Heart right ventricle (tissue), 16 donors: ENCODE measurements at places on chromosomes 16 and 17. TPM values are rescaled to one million over a fixed set of nuclear protein-coding genes. Genes with fewer than 3 reads are reported as not detected.

The NOXO1 gene
- not detected for total RNA-seq

The ACSF3 gene
- 18.4 TPM for total RNA-seq

The PRKCB gene
- 0.87 TPM for total RNA-seq

The KRTAP9-9 gene
- not detected for total RNA-seq

The IL32 gene
- 74.5 TPM for total RNA-seq

DNA sequence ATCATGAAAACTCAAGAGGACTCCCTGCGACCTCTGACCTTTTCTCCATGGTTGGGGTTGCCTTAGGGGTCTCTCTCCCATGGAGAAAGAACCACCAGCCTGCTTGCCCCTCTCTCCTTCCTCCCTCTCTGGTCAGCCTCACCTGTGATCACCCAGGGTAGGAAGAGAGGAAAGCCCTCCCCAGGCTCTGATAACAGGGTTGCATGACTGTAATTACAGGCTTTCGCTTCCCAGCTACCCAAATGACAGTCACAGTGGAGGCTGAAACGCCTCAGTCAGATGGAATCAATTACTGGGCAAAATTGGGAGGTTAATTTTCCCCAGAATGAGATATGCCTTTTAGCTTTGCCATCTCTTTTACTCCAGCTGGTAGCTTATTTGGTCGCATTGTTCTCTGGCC lies 265.8 kb upstream of the SOX9 start:
- H3K4me1 ChIP-seq: no peaks in the 10 kb centered on the region
- H3K27me3 ChIP-seq: no peaks in the 10 kb centered on the region
- no peak overlapping the region for H3K27ac ChIP-seq
- H3K4me3 ChIP-seq: no peak overlapping the region
- no peak for DNase-seq

- no peak for DNase-seq
- no peak overlapping the region for H3K27ac ChIP-seq
- H3K36me3 ChIP-seq: no peaks in the 10 kb centered on the region
- H3K4me3 ChIP-seq: peak overlapping the region; percentile 61
Measured at GRCh38 chr16:81443688-81444447, 740 bp upstream of the CMIP start.

- H3K27me3 ChIP-seq: no peaks in the 10 kb centered on the region
- H3K4me1 ChIP-seq: peaks cover 27% of the 10 kb centered on the region
- DNase-seq: no peak
- H3K4me3 ChIP-seq: peak overlapping the region; percentile 78
Measured at GRCh38 chr16:21600031-21600773, 825 bp downstream of the METTL9 start.

DNA sequence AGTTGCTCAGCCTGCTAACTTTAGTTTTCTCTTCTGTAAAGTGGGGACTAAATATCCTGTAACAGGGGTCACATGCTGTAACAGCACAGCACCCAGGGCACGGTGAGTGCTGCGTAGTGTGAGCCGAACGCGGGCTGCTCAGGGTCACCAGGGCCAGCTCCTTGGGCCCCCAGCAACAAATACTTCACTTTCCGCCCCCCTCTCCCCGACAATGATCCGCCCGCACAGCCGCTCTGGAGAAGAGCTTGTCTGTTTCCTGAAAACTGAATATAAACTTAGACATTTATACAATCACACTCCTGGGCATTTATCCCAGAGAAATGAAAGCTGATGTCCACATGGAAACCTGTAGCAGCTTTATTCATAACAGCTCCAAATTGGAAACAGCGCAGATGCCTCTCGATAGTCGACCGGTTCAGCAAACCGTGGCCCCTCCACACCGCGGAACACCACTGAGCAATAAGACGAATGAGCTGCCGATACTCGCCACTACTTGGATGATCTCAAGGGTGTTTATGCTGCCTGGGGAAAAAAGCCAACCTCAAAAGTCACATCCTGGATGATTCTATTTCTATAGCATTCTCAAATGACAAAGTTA lies 267.2 kb downstream of the PARN start:
- H3K27ac ChIP-seq: no peak overlapping the region
- no peaks in the 10 kb centered on the region for H3K27me3 ChIP-seq
- no peak overlapping the region for H3K4me3 ChIP-seq

DNA sequence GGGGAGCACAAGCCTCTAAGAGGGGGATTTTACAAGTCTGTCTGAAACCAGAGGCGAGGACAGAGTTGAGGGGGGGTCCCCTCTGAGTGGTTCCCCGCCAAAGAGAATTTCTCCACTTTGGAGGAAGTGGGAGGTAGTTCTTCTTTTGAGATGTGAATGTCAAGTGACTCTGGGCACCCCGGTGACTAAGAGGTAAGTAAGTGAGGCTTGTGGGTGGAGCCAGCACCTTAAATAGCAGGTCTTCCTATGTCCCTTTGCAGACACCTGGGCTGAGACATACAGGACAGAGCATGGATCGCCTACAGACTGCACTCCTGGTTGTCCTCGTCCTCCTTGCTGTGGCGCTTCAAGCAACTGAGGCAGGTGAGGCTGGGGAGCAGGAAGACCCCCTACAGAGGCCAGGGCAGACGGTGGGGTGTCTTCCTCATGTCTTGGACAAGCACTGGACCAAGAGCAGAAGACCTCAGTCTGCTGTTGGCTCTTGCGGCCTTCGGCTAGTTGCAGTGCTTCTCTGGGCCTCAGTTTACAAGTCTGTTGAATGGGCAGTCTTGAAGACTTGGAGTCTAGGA lies at the start of gene CCL22:
Gene CCL22 (plus strand): TSS at position 257 of the 569 bp plus-strand sequence. CDS start 34 bp downstream, at position 291.
- no peak within 1 kb of the TSS for H3K4me3 ChIP-seq
- H3K27me3 ChIP-seq: no peaks in the 10 kb centered on the region
- no peaks in the 10 kb centered on the region for H3K4me1 ChIP-seq

- no peak overlapping the region for H3K27ac ChIP-seq
- H3K27me3 ChIP-seq: peaks cover 11% of the 10 kb centered on the region
- DNase-seq: peak; percentile 76
- no peaks in the 10 kb centered on the region for H3K36me3 ChIP-seq
- H3K4me3 ChIP-seq: no peak overlapping the region
Measured at GRCh38 chr16:87278191-87279093, 38.8 kb downstream of the C16orf95 start.

DNA sequence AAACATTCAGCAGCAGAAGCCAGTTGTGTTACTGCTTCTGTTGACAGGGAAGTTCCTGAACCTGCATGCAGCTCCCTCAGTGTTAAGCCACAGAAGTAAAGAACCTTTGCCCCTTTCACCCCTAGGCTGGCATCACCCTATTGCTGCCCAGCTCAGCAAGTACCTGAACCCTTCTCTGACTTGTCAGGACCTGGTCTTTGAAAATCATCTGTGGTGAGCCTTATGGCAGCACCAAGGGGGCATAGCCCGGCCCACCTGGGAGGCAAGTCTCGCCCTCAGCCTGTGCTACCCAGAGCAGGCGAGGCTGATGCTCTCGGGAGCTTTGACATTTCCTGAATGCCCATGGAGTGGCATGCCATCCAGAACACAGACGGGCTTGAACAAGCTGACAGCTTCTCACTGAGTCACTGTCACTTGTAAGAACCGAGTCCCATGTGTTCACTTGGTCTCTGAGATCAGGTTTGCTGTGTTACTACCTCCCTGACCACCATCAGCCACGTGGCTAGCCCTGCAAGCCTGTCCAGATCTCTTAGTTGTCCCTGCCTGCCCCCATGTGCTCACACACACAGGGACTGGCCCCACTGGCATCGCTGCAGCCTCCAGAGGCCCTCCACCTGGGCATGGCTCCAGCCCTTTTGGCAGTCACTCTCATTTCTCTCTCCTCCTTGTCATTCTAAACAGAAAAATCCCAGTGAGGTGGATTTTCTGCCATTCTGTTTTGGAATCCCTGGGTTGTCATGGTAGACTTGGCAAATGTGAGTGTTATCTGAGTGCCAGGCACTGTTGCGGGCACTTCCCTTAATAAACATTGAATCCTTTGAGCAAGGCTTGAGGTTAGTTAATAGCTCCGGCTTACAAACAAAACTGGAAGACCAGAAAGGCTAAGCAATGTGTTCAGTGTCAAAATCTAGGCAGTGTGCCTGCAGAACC lies 2.9 kb upstream of the CARMIL2 start:
- H3K27ac ChIP-seq: peak overlapping the region; percentile 58
- H3K27me3 ChIP-seq: peaks cover 9% of the 10 kb centered on the region
- peaks cover 26% of the 10 kb centered on the region for H3K4me1 ChIP-seq

DNA sequence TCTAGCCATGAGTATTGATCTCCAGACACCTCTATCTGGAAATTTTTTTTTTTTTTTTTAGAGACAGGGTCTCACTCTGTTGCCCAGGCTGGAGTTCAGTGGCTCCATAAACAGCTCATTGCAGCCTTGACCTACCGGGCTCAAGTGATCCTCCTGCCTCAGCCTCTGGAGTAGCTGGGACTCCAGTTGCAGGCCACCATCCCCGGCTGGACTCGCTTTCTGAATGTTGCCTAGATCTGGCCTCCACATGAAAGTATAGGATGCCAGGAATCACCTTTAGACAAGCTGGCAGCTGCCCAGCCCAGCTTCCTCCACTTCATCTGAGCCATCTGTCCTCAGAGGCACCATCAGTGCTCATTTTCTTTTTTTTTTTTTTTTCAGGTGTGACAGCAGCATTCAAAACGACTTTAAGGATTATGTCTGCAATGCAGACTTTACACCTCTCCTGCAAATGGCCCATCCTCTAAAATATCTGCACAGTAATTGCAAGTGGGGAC lies 6.4 kb upstream of the PRR14 start:
- no peaks in the 10 kb centered on the region for H3K27me3 ChIP-seq
- no peaks in the 10 kb centered on the region for H3K4me1 ChIP-seq
- H3K4me3 ChIP-seq: no peak overlapping the region
- DNase-seq: no peak

DNA sequence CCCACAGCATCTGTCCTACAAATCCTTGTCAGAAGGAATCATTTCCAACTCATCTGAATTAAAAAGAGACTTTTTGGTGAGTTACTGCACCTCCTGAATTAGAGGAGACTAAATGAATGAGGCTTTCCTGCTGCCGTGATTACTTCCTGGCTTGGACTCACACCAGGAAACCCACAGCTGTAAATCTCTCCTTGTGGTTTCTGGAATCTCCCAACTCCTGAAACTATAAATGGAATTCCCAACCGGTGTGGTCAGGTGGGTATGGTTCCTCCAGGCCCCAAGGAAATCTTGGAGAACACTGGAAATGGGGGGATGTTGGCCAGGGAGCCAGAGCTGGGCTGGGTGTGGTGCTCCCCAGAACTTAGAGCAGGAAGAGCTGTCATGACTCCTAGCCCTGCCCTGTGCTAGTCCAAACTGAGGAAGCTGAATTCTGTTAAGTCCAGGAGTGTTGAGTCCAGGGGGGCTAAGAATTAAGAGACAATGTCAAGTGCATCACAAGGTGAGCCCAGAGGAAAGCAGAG lies 216.4 kb downstream of the GSG1L start:
- no peaks in the 10 kb centered on the region for H3K4me1 ChIP-seq
- no peaks in the 10 kb centered on the region for H3K36me3 ChIP-seq
- DNase-seq: no peak
- no peak overlapping the region for H3K27ac ChIP-seq
- H3K27me3 ChIP-seq: peaks cover 57% of the 10 kb centered on the region
- H3K4me3 ChIP-seq: no peak overlapping the region

- DNase-seq: no peak
- no peak overlapping the region for H3K27ac ChIP-seq
- H3K27me3 ChIP-seq: peaks cover 16% of the 10 kb centered on the region
- no peak overlapping the region for H3K4me3 ChIP-seq
- no peaks in the 10 kb centered on the region for H3K36me3 ChIP-seq
- no peaks in the 10 kb centered on the region for H3K4me1 ChIP-seq
Measured at GRCh38 chr16:23279721-23280153, 22.4 kb upstream of the SCNN1B start.

DNA sequence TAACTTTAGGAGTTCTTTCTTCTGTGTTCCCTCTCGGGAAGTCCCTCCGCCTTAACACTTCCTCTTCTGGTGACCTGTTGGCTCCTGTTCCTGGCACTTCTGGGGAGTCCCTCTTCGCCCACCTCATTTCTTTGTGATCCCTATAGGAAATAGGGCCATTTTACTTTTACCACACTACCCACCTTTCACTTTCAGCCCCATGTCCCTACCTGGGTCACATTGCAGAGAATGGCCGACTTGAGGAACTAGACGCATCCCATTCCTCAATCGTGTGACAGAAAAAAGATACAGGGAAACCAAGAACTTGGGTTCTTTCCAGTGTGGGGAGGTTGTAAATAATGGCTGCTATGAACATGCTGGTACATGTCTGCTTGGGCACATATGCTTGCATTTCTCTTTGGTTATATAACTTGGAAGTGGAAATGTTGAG lies 6.6 kb downstream of the IL21R start:
- H3K36me3 ChIP-seq: no peaks in the 10 kb centered on the region
- no peaks in the 10 kb centered on the region for H3K27me3 ChIP-seq
- H3K4me1 ChIP-seq: no peaks in the 10 kb centered on the region
- no peak overlapping the region for H3K27ac ChIP-seq
- no peak for DNase-seq

- no peak for DNase-seq
- peaks cover 34% of the 10 kb centered on the region for H3K4me1 ChIP-seq
- no peak overlapping the region for H3K27ac ChIP-seq
- H3K4me3 ChIP-seq: no peak overlapping the region
Measured at GRCh38 chr17:31586946-31587345, 195.5 kb downstream of the RAB11FIP4 start.

GRCh38 chr16:29729116-29729521 lies 16.7 kb downstream of the C16orf54 start:
- no peak overlapping the region for H3K27ac ChIP-seq
- H3K4me3 ChIP-seq: no peak overlapping the region
- no peaks in the 10 kb centered on the region for H3K4me1 ChIP-seq
- no peak for DNase-seq

GRCh38 chr17:76640550-76641380 lies 2.8 kb downstream of the ST6GALNAC1 start:
- H3K27ac ChIP-seq: no peak overlapping the region
- H3K4me1 ChIP-seq: peaks cover 35% of the 10 kb centered on the region
- no peak for DNase-seq
- H3K36me3 ChIP-seq: no peaks in the 10 kb centered on the region
- H3K4me3 ChIP-seq: peak overlapping the region; percentile 53

DNA sequence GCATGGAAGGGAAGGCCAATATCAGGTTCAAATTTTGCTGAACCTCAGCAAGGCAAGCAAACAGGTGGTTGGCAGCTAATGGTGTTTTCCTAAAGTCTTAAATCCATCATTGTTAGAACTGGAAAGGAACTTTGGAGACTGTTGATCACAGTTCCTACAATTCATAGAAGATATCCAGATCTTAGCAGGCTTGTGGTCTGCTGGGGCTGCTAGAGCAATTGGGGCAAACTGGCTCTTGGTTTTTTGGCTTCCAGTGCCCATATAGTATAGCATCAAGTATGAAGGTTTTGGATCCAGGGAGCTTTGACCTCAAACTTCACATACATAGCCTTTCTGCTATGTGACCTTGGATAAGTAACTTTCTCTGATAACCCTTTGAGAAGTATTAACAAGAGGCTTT lies 49.7 kb downstream of the IGF2BP1 start:
- H3K4me1 ChIP-seq: no peaks in the 10 kb centered on the region
- DNase-seq: no peak
- no peak overlapping the region for H3K27ac ChIP-seq
- no peaks in the 10 kb centered on the region for H3K36me3 ChIP-seq
- no peaks in the 10 kb centered on the region for H3K27me3 ChIP-seq

- H3K36me3 ChIP-seq: no peaks in the 10 kb centered on the region
- H3K4me3 ChIP-seq: no peak overlapping the region
- no peaks in the 10 kb centered on the region for H3K27me3 ChIP-seq
- no peak overlapping the region for H3K27ac ChIP-seq
Measured at GRCh38 chr17:8766731-8767130, 8.4 kb upstream of the SPDYE4 start.
